HCT116 (cell line): ENCODE measurements at places on chromosomes 4 and X. TPM values are rescaled to one million over a fixed set of nuclear protein-coding genes. Genes with fewer than 3 reads are reported as not detected.

The CASP6 gene
- 18.1 TPM for total RNA-seq

The RPGR gene
- total RNA-seq: 10.4 TPM

The PCDH10 gene
- total RNA-seq: not detected

The NOX1 gene
- not detected for total RNA-seq

The PHF8 gene
- 28.0 TPM for total RNA-seq

The NPY1R gene
- 0.39 TPM for total RNA-seq

The RHOXF2B gene
- total RNA-seq: not detected

The PNMA5 gene
- not detected for total RNA-seq
